ENCODE measurements at places on chromosomes 1 and 21.
A peak's percentile ranks its signal among the peaks of the same experiment; 100 is the strongest.

DNA sequence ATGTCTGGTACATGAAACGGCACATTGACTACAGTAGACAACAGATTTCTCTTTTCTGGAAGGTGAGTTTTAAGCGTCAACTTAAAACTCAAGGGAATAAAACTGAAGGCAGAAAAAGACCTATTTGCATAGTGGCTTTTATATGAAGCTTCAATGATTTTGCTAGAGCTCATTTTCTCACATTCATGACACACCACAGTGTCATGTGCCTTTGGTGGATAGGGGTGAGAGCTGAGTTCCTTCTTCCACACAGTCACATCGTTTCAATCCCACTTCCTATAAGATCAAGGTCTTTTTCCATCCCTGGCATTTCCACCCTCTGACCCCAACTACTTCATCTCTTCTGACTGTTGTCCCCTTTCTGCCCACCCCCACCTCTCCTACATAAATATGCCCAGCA, 31.0 kb downstream of the IL12RB2 start:
- DNase-seq = no peak

GRCh38 chr1:51264451-51264850, 28.4 kb downstream of the RNF11 start:
- DNase-seq = no peak

DNA sequence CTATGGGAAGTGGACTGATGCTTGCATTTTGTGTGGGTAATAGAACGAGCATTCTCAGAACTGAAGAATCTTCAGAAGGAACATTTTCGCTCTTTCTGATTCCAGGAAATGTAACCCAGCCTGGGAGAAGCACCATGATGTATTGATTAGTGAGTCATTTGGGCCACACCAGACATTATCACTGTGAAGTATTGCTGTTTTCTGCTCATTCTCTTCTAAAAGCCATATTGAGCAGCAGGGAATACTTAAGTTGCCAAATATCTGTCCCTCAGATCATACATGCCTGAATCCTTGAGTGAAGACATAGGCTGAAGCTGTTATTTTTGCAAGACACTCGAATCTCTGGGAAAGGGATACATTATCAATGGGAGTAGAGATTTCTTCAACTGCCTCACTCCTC, 213.1 kb downstream of the PCP4 start:
- DNase-seq = no peak

- DNase-seq = no peak
Observed at GRCh38 chr1:89959719-89960118, 35.2 kb upstream of the ZNF326 start.

- DNase-seq = no peak
Observed at GRCh38 chr1:156417401-156418020, 48.5 kb downstream of the RHBG start.

DNA sequence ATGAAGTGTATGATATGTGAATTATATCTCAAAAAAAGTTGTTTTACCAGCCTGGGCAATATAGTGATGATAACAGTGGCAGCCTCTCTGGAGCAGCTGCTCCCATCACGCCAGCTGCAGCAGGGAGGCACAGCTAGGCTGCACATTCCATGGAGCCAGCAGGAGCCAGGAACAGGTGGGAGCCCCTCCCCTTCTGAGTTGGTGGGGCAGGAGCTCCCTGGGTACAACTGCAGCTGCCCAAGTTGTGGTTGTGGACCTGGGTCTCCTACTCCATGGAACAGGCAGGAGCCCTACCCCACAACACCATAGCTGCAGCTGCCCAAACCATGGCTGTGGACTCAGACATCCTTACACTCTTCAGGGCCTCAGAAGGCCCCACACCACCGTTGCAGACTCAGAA, 21.7 kb upstream of the FNBP1L start:
- no peak for DNase-seq

DNA sequence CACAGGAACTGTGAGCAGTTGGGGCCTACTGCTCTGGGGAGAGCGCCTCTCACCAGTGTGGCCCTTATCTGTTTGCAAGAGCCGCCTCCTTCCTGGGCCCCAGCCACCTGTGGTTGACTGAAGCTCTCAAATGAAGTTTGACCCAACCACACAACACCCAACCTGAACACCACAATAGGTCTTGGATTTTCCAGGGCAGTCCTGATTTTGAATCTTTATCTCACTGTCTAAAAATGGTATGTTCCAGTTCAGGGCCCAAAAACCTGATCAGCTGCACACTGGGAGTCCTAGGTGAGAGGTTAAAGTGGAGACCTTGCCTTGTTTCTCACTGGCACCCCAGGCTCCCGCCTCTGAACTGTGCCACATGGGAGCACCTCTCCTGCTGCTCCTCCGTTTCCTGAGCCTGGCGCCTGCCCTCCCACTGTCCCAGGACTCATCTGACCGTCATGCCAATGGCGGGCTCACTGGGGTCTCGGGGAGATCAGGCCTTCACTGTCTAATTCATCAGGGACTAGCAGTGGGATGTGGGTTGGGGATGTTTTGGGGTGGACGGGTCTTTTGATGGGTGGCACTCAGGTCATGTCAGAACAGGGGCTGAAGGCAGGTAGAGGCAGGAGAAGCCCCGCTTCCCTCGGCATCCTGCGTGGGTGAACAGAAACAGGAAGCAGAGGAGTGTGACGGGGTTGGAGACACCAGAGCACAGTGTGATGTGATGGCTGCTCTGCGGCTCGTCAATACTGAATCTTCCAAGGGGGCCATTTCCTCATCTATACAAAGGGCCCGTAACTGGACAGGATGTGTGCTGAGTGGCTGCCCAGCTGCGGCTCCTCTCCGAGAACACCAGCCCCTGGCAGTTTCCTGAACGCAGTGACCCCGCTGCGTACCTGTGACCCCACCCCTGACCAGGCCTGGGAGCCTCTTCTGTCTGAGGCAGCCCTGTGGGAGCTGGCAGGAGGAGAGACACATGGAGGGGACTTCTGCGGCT, 59.6 kb upstream of the ITPKB start:
- peak; percentile 58 for DNase-seq

- no peak for DNase-seq
Observed at GRCh38 chr1:54199151-54199764, 572 bp downstream of the CYB5RL start.

- peak; percentile 22 for DNase-seq
Observed at GRCh38 chr1:9825093-9826074, 1.6 kb upstream of the CLSTN1 start.

- DNase-seq = no peak
Observed at GRCh38 chr21:30271156-30271555, 11.6 kb downstream of the KRTAP24-1 start.

GRCh38 chr1:5994713-5995621, 2.7 kb upstream of the NPHP4 start:
- DNase-seq = no peak

DNA sequence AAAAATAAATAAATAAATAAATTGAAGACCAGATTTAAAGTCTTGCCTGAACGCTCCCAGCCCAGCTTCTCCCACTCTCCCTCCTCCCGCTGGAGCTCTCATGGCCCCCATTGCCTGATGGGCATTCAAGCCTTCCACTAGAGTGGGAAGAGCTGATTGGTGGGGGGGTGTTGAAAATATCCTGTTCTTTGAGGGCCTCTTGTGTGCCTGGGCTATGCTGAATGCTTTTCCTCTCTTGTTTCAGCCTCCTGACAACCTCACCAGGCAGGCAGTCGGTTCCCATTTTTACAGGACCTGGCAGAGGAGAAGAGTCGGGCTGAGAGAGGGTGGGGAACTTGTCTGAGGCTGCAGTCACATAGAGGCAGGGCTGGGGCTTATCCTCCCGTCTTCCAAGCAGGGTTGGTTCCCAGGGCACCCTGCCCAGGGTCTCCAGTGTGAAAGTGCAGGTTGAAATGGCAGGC, 59.2 kb upstream of the SSBP3 start:
- DNase-seq = no peak
